ENCODE measurements at places on chromosomes 7 and 10.

- peak; percentile 48 for DNase-seq
Measured at GRCh38 chr10:64209561-64209960, 688.4 kb downstream of the REEP3 start.

- no peak for DNase-seq
Measured at GRCh38 chr7:9023675-9024294, 590.4 kb downstream of the NXPH1 start.

DNA sequence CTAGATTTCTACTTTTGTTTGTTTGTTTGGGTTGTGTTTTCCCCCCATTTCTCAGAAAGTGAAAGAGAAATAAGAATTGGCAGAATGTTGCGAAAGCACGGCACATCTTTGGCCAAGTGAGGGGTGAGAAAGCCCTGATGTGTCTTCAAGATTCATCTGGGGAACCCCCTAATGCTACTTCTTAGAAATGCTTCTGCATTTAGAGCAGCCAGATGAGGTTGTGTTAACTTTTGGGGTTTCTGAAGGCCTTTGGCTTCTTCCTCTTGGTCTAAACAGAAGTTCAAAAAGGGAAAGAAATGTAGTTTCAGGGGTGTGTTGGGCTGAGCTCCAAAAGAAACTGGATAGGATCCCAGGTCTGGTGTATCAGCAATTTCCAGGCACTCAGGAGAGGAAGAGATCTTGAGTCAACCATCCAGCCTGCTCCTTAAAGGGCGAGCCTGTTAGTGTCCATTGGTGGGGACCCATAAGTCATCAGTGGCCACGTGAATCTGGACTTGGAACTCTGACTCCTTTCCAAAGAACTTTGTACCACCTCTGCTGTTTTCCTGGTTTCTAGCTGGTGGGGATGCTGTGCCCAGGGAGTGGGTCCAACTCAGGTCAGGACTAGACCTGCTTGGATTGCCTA is 6.5 kb downstream of the DUSP5 start:
- no peak for DNase-seq

DNA sequence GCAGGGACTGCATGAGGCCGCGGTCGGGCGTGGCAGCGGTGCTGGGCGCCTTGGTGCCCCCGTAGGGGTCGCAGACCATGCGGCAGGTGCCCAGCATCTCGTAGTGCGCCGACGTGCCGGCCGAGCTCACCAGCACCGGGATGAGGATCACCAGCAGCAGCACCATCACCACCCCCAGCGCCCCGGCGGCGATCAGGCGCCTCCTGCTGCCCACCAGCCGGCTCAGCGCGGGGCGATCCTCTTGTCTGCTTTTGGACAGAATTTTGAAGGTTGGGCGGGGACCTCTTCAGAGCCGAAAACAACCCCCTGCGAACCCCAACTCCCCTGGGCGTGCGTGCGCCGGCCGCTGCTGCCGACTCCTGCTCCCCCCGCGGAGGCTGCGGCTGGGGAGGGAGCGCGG is 779 bp downstream of the C1QL3 start:
- DNase-seq, result no peak

GRCh38 chr10:17423632-17424186 is 30.7 kb downstream of the ST8SIA6 start:
- DNase-seq, result no peak

DNA sequence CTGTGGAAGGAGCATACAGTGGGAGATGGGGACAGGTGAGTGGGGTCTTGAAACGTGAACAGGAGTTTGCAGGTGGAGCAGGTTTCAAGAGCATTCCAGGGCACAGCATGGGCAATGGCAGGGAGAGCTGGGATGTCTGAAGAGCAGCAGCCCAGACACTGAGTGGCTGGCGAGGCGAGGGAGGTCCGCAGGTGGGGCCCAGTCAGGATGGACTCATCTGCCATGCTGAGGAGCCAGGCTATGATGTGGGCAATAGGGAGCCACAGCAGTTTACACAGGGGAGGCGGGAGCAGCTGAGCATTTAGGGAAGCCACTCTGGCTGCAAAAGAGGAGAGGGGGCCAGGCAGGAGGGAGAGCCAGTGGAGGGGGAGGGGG is 138.7 kb downstream of the FAM53B start:
- DNase-seq, result no peak

GRCh38 chr7:44132039-44132438 is 8.7 kb upstream of the POLD2 start:
- DNase-seq, result no peak

DNA sequence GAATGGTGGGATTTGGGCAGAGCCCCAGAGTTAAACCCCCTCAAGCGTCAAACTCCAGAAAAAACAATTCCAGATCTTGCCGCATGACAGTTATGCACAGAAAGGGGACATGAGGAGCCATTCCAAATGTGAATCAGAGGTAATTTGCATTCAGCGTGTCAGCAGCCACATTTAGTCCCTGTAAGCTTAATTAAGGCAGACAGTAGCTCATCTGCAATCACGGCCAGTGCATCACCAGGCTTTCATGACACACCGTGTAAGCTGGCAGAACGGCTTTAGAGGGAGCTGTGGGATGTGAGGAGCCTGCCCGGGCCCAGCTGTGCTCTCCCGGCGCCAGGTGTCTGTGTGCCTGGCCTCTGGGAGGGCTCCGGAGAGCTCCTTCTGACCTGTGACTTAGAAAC is 18.7 kb upstream of the PRKAG2 start:
- DNase-seq, result no peak

DNA sequence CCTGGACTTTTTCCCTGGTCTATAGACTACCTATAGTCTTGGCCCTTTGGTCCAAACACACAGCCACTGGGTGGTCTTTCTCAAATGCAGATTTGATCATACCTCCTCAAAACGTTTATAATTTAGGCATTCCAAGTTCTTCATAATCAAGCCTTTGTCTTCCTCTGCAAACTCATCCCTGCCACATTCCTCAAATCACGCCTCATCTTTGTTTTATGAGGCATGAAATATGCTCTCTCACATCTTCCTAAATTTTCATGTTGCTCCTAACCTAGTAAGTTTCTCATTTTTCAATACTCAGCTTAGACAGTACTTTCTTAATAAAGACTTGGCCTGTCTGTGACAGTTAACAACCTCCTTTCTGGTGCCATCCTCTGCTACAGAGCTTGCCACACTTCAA is 10.9 kb upstream of the HERC4 start:
- no peak for DNase-seq

DNA sequence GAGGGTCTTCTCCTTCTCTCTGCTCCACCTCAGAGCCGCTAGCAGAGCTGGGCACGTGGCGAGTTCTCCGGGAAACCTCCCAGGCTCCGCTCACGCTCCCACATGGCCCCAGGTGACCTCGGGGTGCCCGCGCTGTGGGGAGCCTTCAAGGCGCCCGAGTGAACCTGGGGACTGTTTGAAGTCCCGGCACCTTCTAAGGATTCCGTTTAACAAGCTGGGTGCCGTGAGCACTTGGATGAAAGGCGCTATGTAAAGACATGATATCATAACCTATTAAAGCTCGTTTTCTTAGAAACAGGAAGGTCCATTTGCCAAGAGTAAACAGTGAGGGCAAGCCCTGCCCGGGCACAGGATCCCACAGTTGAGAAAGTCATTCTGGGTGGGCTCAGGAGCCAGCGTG is 15.8 kb upstream of the MYL10 start:
- no peak for DNase-seq

DNA sequence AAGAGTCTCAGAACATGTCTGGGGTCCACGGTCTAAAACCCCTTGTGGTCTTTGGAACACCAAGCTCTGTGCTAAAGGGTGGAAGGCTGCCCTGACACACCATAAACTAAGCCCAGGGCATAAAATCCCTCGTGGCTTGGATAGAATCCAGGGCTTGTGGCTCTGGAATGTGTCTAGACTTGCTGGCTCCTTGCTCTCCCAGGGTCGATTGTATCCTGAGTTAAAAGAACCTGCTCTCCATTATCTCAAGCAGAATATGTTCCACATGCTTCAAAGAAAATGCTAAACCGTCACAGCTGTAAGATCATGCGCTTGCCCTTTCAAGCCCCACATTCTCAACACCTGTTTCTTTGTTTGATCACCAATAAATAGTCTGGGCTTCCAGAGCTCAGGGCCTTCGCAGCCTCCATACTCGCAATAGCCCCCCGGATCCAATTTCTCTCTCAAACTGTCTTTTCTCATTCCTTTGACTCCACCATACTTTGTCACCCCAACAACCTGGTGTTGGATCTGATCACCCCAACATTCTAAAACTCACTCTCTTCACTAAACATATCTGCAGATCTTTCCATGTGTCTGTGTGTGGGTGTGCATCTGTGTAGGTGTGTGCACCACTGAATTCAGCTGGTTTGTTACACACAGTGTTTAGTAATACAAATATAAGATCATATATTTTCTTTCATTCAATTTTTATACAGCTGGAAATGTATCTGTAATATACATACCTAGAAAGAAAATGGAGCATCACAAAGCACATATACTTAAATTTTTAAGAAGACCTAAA is 238.5 kb downstream of the ZMYND11 start:
- DNase-seq, result no peak

GRCh38 chr7:132243463-132243862 is 332.8 kb downstream of the PLXNA4 start:
- DNase-seq, result no peak

GRCh38 chr10:52108236-52108635 is 205.8 kb upstream of the DKK1 start:
- no peak for DNase-seq

GRCh38 chr10:52541006-52541473 is 227.0 kb downstream of the DKK1 start:
- no peak for DNase-seq

DNA sequence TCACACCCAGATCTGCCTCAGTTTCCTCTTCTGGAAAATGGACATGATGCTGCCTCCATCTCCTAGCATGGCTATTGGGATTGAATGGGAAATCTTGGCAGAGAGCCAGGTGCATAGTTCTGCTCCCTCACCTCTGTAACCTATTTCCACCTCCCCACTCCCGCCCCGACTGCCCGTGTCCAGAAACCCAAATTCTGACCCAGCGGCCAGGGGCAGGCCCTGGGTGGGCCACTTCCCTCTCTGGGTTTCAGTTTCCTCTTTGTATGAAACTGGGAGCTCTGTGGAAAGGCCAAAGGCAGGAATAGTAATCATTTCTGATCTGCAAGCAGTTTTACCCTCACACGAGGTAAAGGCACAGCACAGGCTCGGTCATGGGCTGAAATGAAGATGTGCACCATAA is 74.1 kb upstream of the DUSP5 start:
- DNase-seq, result no peak

DNA sequence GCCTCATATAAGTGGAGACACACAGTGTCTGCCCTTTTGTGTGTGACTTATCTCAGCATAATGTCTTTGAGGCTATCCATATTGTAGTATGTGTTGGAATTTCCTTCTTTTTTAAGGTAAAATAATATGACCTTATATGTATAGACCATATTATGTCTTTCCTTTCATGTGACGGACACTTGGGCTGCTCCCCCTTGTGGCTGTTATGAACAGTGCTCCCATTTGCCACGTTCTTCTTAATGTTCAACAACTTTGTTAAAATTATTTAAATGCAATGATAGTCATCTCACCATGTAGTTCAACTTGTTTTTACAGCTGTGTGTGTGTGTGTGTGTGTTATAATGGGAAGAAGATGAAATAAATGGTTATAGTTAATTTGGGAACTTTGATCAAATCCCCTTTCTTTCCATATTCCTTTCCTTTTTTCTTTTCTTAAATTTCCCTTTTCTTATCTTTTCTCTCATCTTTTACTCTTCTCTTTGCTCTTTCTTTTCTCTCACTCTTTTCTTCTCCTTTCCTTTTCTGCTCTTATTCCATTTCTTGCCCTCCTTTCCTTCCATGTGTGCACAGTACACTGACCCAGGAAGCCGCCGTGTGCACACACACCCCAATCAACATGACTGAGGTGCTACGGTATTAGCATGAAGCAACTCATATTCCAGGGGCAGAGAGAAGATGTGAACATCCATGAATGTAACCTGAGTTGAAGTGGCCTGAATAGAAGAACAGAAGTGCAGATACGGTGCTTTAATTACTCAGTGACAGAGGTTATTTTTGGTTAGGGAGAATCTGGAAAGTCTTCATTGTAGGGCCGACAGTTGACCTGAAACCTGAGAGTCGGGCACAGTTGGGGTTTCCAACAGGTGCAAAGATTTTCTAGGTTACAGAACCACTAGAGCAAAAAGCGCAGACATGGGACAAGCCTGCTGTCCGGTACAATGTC is 596.6 kb downstream of the SDK1 start:
- peak; percentile 67 for DNase-seq

GRCh38 chr10:126722726-126723125 is 52.2 kb upstream of the C10orf90 start:
- no peak for DNase-seq

DNA sequence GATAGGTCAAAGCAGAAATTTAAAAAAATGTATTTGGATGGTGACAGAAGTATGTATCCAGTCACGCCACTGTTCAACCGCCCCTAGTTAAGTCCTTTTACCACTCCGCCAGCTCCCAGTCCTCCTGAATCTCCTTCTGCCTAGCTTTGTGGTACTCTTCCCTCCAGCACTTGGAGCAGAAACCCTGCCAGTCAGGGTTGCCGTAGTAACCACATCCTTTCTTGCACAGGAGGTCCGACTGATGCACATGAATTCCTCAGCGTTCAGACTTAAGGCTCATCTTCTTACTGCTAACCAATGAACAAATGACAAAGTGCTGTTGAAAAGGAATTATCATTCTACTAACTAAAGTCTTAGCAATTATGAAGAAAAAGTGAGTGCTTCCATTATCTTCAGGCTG is 175.3 kb upstream of the KCTD7 start:
- DNase-seq, result no peak

DNA sequence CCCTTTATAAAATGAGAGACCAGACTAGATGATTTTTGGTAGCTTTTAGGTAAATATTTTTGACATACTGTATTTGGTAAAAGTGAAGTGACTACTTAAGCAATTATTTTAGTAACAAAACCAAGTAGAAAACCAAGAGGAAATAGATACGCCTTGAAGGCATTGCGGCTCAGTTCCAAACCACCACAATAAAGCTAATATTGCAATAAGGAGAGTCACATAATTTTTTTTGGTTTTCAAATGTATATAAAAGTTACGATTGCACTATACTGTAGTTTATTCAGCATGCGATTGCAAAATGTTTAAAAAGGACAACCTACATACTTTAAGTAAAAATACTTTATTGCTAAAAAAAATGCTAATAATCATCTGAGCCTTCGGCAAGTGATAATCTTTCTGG is 581.7 kb upstream of the POT1 start:
- no peak for DNase-seq

- DNase-seq, result no peak
Measured at GRCh38 chr10:98312349-98312748, 44.4 kb upstream of the LOXL4 start.

DNA sequence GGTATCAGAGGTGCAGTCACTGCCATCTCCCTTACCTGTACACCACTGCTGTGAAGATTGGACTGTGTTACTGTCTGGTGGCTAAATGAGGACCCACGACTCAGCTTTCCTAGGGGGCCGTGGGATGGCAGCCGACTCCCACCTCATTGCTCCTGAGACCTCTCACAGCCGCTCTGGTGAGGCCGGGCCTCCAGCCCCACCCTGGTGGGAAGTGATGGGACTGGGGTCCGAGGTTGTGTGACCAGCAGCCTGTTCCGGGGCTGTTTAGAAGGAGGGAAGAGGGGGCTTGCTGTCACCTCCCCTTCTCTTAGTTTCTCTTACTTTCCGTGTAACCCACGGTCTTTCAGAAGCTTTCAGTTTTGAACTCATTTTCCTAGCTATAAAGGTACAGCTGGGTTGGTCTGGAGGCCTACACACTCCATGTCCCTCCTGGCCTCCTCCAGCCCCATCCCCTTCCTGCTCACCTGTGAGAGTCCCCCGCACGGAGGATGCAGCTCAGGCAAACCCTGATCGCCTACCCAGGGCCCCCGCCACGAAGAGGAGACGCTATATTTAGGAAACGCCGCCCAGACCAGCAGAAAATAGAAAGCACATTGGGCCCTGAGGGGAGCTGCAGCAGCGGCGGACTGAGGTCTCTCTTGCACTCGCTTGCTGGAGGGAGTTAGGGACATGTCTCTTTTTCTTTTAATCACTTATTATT is 4.6 kb downstream of the EMX2 start:
- DNase-seq, result no peak

All from urothelium cell line (cell line).